ENCODE measurements at places on chromosomes 6 and 20. TPM values are rescaled to one million over a fixed set of nuclear protein-coding genes. Genes with fewer than 3 reads are reported as not detected.

Gene TMEM242
- total RNA-seq = 6.8 TPM

Gene COL10A1
- total RNA-seq = not detected

Gene GABRR2
- total RNA-seq = 0.09 TPM

Gene C6orf15
- not detected for total RNA-seq

Gene TGM3
- total RNA-seq = not detected

Gene TP53TG5
- total RNA-seq = not detected

Gene SOX18
- total RNA-seq = 1.1 TPM

Gene KHDC1L
- total RNA-seq = 0.20 TPM
